ENCODE measurements at places on chromosomes 1 and 21.

- DNase-seq, result no peak
These were observed 153.0 kb downstream of the HLX start for GRCh38 chr1:221032204-221032585.

DNA sequence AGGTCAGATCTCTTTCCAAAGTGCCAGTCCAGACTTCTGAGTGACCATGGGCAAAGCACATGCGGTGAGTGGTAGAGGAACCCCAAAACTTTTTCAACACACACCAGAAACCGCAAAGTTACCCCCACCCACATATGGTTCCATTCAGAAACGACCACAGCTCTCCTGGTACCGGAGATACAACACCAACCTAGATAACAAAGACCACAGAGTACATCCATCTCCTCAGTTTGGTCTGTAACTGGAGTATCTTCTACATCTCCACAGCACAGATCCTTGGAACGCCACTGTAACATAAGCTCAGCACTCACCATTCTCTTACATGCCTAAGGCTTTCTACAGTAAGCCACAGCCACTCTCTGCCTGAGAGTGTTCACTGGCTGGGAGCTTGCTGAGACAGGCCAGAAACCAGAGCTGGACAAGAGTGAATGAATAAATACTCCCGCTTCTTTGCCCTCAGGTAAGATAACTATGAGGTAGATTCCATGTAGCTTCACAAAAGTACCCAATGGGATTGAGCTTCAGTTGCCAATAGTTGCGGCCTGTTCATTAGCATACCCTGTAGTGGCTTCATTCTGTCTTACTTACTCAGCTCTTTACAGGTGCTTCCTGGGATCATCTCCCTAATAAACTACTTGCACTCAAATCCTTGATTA is 81.8 kb downstream of the SMYD3 start:
- DNase-seq, result no peak

GRCh38 chr1:240598216-240599001 is 13.5 kb downstream of the GREM2 start:
- DNase-seq, result no peak

DNA sequence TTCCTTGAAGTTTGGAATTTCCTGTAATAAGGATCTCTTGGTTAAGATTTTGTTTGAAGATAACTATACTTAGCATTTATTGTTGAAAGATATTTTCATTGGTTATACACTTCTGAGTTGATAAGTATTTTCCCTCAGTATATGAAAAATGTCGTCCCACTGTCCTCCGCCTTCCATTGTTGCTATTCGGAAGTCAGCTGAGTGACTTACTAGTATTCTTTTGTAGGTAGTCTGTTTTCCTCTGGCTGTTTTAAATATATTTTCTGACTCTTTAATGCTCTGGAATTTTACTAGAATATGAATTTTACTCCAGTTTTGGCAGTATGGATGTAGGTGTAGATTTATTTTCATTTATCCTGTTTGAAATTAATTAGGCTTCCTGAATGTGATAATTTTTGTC is 498.7 kb upstream of the NFIA start:
- DNase-seq, result no peak
